Gastroesophageal sphincter (tissue), 4 donors: ENCODE measurements at places on chromosomes 3 and 15.

GRCh38 chr3:126913524-126913923, 69.4 kb upstream of the PLXNA1 start:
- no peak for ATAC-seq

DNA sequence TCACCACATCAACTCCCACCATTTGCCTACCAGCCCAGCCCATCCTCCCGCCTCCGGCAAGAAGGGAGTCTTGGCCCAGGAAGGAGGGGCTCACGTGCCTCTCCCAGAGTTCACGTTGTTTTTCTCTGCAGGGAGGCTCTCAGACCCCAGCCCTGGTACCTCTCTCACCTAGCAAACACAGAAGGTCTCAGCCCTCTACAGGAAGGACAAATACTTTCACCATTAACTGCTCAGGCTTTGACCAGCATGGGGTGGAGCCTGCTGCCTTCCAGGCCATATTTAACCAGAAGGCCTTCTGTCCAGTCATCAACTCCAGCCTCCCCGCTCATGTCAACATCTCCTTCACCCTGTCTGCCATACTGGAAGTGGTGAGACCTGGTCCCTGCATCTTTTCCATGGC, 19.0 kb upstream of the HTR3E start:
- ATAC-seq = no peak

- ATAC-seq = no peak
Measured at GRCh38 chr3:60609446-60609845, 641.8 kb downstream of the FHIT start.

GRCh38 chr3:13932578-13933295, 52.9 kb upstream of the WNT7A start:
- ATAC-seq = no peak

GRCh38 chr3:160754371-160754854, 1.6 kb upstream of the PPM1L start:
- ATAC-seq = no peak

DNA sequence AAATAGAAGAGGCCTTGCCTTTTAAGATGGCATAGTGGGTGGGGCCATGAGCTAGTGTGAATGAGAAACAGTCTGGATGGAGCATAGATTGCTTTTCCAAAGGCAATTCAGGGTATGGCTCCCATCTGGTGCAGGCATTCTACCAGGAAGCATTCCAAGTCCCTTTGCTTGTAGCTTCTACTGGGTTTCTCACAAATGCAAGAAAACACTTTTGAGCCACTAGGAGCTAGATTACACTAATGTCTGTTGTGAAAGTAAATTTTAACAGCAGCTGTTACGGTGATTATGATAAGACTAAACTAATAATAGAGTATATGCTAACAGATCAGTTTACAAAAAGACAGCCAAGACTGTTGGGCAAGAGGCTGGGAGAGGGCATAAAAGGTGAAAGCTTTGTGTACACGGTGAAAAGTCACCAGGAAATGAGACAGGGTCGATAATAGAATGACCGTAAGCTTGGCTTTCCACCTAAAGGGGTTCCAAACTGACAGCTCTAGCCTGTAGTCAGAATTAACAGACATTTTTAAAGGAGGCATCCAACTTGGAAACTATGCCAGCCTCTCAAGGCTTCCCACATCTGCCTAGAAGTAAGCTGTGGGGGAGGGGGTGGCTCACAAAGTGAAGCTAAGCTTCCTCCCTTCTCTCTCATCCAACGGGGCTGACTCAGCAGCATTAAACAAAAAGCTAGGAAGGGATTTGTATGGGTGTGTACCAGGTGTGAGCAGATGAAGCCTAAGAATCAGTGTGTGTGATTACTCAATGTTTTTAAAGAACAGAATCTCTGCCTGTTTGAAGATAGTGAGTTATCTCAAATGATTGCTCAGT, 61.1 kb upstream of the GPD1L start:
- ATAC-seq = peak; percentile 76

- no peak for ATAC-seq
Measured at GRCh38 chr3:46898321-46899150, 21.0 kb downstream of the PTH1R start.

DNA sequence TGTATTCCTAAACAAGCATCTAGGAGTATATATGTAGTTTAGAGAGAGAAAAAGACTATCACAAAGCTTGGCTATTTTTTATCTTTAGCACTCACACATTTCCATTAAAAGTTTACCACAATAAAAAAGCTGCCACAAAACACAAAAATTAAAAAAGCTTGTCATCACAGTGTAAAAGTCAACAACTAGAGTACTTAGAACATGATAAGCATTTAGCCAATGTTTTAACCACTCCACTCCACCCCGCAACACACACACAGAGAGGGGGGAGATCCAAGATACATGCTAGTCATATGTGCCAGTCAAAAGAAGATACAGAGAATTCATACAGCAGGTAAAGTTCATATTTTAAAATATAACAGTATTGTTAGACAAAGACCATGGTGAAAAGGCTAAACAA, 79.7 kb downstream of the STAG1 start:
- no peak for ATAC-seq

DNA sequence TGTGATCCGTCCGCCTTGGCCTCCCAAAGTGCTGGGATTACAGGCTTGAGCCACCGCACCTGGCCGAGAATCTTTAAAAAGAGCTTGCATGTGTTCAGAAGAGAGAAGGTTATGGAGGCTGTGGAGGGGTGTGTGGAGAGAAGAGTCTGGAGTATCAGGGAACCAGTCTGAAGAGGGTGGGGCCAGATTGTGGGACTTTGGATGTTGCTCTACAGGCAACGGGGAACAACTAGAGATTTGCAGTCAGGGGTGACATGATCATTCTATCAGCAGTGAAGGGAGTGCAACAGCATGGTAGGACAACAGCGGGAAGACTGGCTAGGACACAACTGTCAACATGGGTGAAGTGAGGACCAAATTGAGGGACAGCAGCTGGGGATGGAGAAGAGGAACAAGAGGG, 8.9 kb downstream of the SCAMP2 start:
- ATAC-seq = no peak

DNA sequence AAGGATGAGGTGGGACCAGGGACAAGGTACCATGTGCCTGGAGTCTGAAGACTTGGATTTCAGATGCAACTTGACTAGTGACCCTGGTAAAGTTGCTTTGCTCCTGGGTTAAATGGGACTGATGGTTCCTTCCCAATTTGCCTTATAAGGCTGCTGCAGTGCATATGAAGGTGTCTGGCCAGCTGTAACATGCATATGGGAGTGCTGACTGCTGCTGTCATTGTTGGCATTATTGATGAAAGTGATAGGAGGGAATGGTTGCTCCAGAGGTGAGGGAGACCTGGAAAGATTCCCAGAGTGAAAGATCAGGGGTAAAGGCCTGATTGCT, 20.5 kb downstream of the CYP8B1 start:
- ATAC-seq = no peak

DNA sequence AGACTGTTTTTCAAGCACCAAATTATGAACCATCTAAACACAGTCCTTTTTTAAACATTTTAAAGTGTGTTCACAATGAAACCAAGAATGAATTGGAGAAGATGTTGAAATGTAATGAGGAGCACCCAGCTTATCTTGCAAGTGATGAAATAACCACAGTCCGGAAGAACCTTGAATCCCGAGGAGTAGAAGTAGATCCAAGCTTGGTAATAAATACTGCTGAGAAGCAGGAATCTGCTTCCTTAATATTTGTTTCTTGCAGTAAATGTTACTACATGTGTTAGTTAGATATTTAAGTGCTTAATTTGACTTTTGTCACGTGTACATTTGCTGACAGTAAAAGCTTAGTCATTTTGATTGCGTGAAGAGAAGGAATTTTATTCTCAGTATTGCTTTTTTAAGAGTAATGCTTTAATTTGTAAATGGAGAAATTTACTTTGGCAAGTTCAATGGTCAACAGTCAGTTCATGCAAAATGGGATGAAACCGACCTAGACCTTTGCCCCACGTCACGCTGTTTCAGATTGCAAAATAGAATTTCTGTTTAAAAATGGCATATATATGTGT, 69.8 kb downstream of the OPA1 start:
- ATAC-seq = no peak

GRCh38 chr3:62051506-62051905, 321.8 kb downstream of the FEZF2 start:
- ATAC-seq = no peak

DNA sequence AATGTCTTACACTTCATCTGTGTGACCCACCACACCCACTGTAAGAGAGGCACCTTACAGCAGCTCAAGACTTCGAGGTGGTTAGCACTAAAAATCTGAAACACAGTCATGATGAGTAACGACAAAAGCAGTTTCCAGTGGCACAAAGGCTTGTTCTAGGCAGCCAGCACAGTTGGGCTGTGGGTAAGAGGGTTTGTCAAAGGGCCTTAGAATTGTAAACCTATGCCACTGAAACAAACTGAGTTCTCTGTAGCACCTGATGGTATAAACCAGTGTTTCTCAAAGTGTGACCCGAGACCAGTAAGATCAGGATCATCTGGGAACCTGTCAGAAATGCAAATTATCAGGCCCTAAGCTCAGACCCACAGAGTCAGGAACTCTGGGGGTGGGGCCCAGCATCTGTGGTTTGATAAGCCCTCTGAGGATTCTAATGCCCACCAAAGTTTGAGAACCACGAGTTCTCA, 36.5 kb downstream of the DAPK2 start:
- no peak for ATAC-seq

- no peak for ATAC-seq
Measured at GRCh38 chr3:43629257-43629656, 7.4 kb upstream of the ANO10 start.

GRCh38 chr3:189103208-189103607, 68.6 kb upstream of the TPRG1 start:
- no peak for ATAC-seq

GRCh38 chr15:69743091-69743490, 290.5 kb downstream of the RPLP1 start:
- ATAC-seq = no peak

- peak; percentile 93 for ATAC-seq
Measured at GRCh38 chr15:49492830-49493229, 69.8 kb downstream of the FGF7 start.

GRCh38 chr3:20424086-20424485, 238.1 kb upstream of the SGO1 start:
- ATAC-seq = no peak

GRCh38 chr15:27623560-27624305, 475.4 kb downstream of the OCA2 start:
- no peak for ATAC-seq

- peak; percentile 1 for ATAC-seq
Measured at GRCh38 chr15:78076231-78077052, 1.1 kb downstream of the TBC1D2B start.

GRCh38 chr3:37770336-37770735, 91.3 kb upstream of the CTDSPL start:
- ATAC-seq = peak; percentile 19

- no peak for ATAC-seq
Measured at GRCh38 chr3:33525232-33525631, 85.0 kb upstream of the UBP1 start.

DNA sequence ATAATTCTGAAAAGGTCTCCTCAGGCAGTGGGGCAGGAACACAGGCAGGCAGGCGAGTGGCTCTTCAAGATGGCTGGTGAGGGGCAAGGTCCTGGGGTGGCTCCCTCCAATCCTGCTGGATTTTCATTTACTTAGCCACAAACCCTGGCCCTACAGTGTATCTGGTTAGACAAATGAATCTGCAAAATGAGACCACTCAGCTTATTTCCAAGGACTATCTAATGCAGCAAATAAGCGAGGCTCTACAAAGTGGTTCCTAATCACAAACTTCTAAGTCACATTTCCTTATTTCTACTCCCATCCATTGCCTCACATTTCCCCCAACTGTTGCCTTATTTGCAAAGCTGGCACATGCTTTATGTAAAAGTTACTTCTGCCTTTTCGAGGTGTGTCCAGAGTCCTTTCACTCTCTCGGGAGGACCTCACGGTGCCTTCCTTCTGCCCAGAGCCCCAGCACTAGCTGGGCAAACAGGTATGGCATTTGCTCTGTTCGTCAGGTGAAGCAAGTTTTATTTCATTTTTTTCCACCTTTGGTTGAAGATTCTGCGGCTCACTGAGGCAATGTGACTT, 40.5 kb downstream of the CCDC12 start:
- ATAC-seq = no peak

DNA sequence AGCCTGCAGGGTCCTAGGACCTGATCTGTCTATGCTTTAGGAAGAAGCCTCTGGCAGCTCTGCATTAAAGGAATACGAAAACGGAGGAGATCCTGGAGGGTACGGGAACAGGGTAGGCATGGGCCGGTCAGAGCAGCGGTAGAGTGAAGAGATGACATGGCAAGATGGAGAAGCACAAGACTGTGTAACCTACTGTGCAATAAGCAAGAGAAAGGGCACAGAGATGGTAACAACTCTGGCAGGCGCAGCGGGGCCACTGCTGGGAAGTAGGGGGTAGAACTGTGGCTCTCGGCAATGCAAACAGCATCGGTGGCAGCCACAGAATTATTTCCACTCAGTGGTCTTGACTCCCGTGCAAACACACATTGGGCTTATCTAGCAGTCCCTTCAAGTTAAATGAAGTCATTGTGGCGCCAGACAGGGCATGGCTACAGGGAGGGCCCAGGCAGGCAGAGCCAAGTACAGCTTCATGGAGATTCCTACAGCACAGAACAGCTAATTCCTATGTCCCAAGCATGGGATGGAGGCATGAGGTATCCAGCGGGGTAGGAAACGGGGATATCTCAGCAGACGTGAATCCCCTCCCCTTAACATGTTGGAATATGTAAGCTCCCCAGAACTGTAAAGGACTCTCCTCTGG, 28.8 kb downstream of the WHAMM start:
- ATAC-seq = no peak

DNA sequence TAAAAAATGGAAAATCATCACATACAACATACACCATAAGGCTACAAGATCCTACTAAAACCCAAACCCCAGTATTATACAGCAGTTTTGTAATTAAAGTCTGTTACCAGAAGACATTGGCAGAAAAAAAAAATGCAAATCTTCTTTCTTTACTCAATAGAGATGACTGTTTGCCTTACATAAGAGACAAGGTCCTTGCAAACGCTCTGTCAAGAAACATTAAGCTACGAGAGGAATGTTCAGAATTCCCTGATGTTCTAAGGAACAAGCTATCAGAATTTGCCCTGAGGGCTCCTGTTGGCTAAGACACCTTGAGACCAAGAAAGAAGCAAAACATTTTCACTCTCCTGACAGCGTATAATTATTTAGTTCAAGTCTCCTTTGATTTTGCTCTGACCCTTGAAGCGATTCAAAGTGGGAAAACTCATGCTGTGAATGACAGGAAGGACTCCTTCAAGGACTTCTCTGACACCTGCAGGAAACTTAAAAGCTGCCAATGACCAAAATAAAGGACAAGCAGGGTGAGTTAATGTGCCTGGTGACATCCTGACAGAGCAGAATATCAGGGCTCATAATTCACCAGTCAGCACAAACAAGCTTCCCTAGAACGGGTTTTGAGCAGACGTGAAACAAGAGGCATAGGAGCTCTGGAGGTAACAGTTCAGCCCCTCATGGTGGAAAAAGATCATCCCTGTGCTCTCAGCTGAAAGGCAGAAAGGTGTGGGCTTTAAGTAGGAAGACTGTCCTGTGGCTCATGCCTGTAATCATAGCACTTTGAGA, 2.5 kb downstream of the SCAMP2 start:
- ATAC-seq = no peak

DNA sequence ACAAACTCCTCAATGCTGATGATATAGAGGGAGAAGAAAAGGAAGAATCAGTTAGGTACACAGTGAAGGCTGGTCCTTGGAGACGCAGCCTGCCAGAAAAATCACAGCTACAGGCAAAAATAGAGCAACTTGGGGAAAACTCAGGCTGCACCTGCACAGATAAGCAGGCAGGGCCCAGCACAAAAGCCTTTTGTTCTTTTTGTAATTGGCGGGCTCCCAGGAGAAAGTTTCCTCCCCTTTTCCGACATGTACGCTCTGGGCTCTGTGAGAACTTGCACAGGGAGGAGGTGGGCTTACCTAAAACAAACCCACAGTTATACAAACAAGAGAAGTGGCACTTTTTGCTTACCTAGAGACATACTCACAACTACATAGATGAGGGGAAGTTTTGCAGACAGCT, 813.4 kb upstream of the EPHA6 start:
- ATAC-seq = no peak
